Stimulated activated CD8-positive, alpha-beta memory T cell treated with anti-CD3 and anti-CD28 coated beads, Interleukin-7, amount 100 ng/mL, for 4 hours (primary cell): ENCODE measurements at places on chromosomes 1 and 21.
A peak's percentile ranks its signal among the peaks of the same experiment; 100 is the strongest.

DNA sequence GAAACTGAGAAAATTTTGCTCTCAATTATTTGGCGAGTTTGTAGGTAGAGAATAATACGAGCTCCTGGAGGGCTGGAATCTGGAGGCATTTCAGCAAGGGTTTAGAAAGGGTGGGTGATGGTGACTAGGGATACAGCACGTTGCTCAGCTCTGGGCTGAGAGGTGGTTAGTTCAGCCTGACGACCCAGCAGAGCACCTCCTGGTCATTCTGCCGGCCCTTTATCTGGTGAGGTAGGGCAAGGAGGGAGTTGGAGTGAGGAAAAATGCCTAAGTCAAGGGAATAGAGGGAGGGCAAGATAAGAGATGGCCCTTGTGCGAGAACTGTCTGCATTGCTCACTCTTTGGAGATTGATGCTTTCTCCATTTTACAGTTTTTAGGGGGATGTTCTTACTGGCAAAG is 19.1 kb downstream of the GALNT2 start:
- DNase-seq: no peak

DNA sequence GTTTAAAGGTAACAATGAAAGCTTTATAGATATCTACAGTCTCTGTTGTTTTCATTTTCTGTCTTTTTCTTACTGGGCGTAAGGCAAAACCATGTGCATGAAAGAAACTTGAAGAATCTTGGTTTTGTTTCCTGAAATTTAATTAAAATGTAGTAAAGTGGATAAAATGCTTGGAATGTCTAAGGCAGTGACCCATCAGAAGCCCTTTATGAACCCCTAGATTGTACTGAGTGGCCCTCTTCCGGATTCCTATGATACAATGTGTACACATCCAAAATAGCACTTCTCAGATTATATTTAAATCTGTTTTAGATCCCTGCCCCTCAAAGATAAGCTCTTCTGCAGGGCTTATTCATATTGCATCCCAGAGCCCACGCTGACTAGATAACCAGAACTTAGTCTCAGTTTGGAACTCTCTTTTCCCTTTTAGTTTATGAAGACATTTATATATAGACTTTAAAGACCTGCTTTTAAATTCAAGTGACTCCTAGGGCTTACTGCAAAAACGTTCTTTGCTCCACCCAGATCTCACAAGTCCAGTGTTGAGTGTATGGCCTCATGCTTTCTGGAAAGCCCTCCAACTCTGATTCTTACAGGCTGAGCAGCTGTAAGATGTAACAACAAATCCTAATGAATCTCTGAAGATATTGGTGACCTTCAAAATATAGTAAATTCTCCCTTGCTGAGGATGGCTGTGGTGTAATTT is 142.9 kb downstream of the LRRC7 start:
- DNase-seq: no peak

- DNase-seq: no peak
Observed at GRCh38 chr21:41709965-41710822, 56.7 kb downstream of the RIPK4 start.

DNA sequence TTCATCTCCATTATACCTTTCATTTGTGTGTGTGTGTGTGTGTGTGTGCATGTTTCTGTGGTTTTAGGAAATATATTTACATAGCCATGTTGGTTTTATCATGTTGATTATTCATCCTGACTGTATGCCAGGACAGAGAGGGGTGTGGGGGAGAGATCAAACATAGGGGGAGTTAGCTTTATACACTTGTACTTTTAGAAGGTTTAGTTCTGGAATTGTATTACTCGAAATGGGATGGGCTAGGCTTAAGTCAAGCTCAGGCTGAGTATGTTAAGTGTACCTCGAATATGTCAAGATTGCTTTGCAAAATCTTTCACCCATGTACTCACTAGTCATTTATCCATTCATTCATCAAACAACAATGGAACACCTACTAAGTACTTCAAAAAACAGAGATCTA is 123.3 kb downstream of the HMCN1 start:
- no peak for DNase-seq

- no peak for DNase-seq
Observed at GRCh38 chr1:234863551-234863971, 253.6 kb upstream of the IRF2BP2 start.

DNA sequence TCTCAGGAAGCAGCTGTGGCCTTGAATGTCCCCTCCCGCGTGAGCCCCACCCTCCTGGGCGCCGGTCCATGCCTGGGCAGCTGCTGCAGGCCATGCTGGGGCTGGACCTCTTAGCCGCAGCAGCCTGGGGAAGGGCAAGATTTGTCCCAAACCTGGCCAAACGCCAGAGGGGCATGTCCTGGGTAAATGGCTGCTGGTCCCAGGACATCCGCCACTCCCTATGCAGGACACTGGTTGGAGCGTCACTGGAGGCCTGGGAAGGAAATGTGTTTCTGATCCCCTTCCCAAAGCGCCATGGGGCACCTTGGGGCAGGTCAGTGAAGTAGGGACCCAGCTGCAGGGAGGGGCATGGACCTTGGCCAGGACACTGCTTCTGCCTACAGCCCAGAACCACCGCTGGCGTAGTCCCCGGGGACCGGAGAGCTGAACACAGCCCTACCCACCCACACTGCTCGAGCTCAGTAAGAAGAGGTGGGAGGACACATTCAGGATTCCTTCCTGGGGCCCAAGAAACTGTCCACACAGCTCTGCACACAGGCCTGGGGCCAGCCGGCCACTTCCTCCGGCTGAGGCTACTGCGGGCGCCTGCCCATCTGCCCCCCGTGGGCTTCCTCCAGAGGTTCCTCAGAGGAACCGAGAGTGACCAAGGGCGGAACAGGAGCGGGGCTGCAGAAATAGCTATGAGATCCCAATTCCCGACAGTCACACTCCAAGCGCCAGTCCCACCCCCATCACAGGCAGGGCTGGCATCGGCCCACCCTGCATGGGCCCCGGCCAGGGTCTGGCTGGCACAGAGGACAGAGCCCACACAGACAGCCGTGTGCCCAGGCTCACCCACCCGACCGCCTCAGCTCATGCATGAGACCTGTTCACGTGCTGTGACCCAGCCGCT is 10.8 kb upstream of the PLEKHG5 start:
- DNase-seq: no peak

- no peak for DNase-seq
Observed at GRCh38 chr1:29096231-29096886, 27.3 kb downstream of the TMEM200B start.

DNA sequence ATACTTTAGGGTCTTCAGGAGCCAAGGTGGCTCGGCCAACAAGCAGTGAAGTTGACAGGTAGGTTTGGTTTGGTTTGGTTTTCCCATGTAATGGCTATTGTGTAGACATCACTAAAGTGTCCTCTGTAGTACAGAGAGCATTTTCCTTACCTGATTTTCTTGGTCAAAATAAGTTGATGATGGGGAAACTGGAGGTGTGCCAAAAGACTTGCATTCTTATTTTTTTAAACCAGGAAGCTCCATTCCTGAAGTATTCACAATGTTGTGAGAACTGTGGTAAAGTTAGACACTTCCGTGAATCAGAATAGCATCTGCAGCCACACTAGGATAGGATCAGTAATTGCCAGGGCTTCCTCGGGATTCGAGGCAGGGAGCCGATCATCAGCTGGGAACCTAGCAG is 2.9 kb downstream of the ZBTB37 start:
- no peak for DNase-seq

DNA sequence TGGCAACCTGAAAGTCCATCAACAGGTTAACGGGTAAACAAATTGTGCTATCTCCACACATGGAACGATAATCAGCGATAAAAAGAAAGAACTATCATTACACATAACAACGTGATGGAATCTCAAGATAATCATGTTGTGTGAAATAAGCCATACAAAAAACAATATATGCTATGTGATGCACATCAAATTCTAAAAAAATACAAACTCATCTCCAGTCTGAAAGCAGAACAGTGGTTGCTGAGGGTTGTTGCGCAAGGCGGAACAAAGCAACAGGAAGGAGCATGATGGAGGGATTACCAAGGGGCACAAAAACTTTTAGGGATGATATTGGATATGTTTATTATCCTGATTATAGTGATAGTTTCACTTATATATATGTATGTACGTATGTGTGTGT is 324.8 kb downstream of the VAV3 start:
- DNase-seq: no peak

DNA sequence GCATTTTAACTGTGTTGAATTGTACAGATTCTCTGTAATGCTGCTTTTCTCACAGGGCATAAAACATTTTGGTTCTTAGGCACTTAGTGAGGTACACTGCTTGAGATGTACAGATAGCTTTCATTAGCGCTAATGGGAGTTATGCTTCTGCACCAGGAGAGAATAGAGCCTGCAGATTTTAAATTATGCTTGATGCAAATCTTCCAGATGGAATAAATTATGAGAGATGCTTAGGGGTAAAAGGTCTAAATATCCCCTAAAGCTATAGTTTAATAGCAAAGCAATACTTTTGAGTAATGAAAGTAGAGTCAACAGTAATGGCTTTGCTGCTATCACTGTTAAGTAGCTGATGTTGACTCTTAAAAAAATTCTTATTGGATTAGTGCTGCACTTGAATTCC is 248.9 kb downstream of the S1PR1 start:
- DNase-seq: no peak

DNA sequence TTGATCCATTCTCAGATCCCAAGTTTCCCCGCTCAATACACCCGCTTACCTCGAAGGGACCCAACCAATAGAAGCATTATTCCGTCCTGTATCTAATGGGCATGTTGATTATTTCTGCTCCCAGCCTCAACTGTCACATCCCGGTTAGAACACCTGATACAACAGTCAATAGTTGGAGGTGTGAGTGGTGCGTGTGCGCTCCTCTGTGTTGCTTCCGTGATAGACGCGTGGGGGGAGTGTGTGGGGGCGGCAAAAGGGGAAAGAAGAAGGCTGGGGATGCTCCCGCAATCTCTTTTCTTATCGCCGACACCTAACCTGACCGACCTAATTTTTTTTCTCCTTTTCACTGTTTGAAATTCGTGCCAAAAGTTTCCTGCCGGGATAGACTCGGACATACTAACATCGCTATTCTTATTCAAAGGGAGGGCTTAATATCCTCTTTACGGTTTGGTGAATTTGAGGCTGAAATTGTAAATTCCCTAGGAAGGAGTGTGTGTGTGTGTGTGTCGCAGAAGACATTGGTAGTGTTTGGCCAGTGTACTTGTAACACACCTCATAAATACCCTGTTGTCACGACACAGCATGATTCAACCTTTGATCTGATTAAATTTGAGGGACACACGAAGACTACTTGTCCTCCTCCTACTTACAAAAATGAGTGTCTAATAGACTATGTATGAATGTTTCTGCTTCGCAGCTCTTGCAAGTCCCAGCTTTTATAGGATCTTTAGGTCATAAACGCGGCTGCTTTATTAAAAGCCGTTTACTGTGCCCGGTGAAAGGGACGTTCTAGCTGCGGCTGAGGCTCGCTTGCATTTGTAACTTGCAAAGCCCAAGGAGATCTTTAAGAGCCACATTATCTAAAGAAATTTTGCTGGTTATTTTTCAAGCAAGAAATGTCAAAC is 1.5 kb upstream of the PROX1 start:
- no peak for DNase-seq

DNA sequence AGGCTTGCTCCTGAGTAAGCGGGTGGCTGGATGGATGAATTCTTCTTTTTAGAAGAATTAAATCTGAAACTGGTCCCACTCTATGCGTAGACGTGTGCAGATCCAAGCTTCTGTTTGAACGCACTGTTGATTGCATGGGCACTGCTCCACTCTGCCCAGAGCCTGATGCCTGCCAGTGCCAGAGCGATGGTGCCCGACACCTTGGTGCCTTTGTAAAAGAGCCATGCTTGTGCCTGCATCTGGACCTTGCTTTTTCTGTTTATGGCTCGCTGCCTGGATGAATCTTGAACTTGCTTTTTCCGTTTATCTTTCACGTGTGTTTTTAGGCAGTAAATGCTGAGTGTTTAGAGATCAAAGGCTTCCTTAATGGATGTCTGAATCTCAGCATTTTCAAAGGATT is 15.0 kb upstream of the PWP2 start:
- no peak for DNase-seq

DNA sequence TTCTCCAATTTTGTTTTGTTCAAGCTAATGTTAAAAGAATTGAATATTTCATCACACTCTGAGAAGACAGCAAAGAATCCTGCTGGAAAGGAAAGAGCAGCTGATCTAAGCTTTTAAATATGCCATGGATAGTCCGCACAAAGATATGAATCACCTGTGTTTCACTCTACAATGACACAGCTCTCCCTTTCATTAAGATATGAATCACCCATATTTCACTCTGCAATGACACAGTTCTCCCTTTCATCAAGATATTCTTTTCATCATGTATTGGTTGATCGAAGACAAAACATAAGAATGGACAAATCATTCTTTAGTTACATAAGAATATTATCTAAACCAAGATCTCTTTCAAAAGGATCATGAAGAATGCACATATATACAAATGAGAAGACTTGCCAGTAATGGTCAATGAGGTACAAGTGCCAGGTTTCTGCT is 367.3 kb downstream of the SMYD3 start:
- DNase-seq: no peak

- DNase-seq: no peak
Observed at GRCh38 chr1:95652423-95652965, 418.5 kb downstream of the RWDD3 start.

GRCh38 chr1:81044708-81045107 is 756.0 kb upstream of the ADGRL2 start:
- DNase-seq: no peak

DNA sequence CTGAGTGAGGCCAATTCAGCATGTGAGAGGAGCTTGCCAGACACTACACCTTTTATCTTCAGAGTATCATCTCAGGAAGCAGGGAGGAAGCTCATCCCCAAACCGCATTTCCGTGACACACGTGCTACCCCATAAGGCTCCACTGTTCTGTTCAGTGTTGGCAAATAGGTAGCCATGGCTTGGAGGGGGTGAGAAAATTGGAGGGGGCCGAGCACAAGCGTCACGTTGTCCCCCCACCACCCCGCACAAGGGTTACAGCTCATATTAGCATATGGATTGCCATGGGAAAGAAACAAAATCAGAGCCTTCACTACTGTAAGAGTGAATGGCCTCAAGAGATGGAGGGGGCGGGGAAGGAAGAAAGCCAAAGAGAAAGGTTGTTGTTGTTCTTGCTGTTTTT is 46.7 kb downstream of the OLIG1 start:
- DNase-seq: no peak

DNA sequence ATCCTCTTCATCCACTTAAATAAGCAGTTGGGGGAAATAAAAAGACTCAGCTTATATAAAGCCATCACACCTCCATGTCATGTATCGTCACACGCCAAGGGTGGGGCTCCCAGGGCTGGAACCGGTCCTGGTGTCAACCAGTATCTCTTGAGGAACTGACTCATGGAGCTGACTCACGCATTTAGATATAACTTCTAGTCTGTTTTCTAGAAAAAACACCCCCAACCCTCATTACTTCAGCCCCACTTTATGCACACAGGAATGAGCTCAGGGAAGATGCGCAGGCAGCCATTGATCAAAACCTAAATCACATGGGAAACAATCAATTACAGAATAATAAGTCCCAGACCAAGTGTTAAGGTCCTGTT is 6.9 kb upstream of the IL22RA1 start:
- DNase-seq: peak; percentile 39

- DNase-seq: peak; percentile 42
Observed at GRCh38 chr1:52368383-52369172, 2.6 kb upstream of the CC2D1B start.

DNA sequence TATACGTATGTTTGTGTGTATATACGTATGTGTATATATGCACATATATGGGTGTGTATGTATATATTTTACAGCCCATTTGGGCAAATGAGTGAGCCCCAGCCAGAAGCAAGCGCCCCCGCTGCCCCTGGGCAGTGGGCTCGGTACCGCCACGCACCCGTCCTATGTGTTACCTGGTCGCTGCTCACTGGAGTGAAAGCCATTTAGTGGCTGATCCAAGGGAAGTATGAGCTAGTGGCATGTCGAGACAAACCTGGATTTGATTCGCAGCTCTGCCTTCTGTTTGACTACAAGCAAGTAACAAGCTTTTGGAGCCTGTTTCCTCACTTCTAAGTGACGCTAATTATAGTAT is 35.8 kb upstream of the JAK1 start:
- no peak for DNase-seq
